ENCODE measurements at places on chromosomes 3 and 15. TPM values are rescaled to one million over a fixed set of nuclear protein-coding genes. Genes with fewer than 3 reads are reported as not detected.

GRCh38 chr15:67771189-67771800, 54.0 kb upstream of the SKOR1 start:
- DNase-seq, result no peak

NEK10 gene
- 12.4 TPM for total RNA-seq

- no peak for DNase-seq
Measured at GRCh38 chr15:99148851-99149276, 44.0 kb downstream of the SYNM start.

- no peak for DNase-seq
Measured at GRCh38 chr3:90253131-90253530, 1145.7 kb downstream of the EPHA3 start.

GRCh38 chr3:62046326-62046725, 327.0 kb downstream of the FEZF2 start:
- no peak for DNase-seq

PIF1 gene
- total RNA-seq, result 0.30 TPM
